ENCODE measurements at places on chromosomes 1 and 21.
A peak's percentile ranks its signal among the peaks of the same experiment; 100 is the strongest.

DNA sequence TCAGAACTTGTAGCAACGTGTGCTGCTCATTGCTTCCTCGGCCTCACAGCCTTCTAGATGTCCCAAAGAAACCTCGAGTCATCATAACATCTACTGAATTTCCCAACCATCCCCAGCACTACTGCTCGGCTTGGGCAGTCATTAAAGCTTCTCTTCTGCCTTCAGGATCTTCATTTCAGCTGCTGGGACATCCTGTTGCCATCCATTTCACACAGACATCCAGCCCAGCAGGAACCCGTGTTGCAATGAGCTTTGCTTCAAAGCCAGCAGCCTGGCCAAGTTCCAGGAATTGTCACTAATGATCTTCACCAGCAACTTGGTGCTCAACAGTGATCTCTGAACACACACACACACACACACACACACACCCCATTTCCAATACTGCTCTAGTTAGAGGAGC is 18.5 kb downstream of the WLS start:
- DNase-seq: no peak

DNA sequence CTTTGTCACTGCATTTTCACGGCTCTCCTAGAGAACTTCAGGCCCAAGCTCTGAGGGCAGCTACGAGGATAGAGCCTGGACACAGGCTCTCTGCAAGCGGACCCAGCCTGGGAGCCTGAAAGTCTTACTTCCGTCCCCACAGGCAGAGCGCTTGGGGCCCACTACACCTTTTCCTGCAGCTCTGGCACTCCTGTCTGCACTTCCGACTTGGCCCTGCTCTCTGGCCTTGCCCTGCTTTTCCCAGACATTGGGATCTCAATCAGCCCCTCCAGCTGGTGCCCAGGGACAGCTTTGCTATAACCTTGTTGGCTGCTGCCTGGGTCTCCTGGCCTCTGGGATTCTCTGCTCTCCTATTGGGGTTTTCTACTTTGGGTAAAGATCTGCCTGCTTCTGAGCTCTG is 27.6 kb downstream of the WNT4 start:
- peak; percentile 53 for DNase-seq

DNA sequence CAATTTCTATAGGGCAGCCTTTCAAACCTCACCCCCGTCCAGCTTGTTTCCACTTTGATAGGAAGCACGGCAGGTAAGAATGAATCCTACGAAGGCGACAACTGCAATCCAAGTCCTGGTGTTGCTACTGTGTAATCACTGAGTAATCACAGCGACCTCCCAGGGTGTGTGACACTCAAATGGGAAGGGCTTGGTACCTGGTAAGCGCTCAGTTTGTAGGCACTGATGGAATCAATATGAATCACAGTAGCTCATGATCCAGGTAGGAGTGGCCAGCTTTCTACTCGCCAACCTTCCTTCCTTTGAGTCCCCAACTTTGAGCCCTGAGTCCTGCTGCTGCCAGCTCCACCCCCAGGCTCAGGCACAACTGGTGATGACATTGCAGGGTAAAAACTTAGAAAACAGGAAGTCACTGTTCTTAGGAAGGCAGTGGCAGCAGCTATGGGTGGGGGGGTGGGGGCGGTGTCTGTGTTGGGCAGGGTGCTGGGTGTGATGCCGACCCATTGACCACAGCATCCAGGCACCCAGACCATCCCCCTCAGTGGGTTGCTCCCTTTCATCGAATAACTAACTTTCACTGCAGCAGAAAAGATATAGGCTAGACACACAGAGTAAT is 70.7 kb downstream of the CD247 start:
- peak; percentile 89 for DNase-seq

GRCh38 chr1:22472596-22472995 is 20.9 kb downstream of the ZBTB40 start:
- DNase-seq: no peak

DNA sequence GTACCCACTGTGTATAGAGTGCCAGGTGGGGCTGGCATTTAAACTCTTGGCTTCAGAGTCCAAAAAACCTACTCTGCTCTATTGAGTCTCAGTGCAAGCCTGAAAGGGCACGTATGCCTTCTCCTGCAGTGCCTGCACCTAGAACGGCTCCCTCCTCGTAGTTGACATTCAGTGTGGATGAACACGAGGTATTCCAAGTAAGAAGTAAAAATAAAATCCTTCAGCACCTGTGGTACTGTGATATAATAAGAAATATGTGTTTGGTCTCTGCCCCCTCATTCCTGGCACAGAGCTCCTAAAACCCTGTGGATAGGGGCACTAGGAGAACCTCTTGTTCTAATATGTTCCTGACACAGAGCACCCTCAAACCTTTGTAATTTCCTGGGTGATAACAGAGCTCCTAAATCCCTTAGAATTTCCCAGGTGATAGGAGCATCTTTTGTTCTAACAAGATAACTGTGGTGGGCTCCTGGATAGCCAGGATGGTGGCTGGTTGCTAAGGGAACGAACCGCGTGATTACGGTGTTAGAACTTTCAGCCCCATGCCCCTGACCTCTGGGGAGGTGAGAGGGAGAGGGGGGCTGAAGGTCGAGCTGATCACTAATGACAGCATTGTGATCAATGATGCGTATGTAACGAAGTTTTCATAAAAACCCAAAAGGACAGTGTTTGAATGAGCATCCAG is 16.8 kb downstream of the UCK2 start:
- no peak for DNase-seq

DNA sequence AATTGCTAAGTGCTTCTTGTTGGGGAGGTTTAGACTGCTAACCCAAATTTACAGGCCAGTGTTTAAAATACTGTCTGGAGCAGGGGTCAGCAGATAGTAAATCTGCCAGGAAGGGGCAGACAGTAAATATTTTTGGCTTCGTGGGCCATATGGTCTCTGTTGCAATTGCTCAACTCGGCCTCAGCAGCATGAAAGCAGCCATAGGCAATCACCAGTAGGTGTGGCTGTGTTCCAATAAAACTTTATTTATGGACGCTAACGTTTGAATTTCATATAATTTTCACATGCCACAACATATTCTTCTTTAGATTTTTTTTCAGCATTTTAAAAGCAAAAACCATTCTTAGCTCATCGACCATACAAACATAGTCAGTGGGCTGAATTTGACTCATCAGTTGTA is 172.7 kb downstream of the BRINP2 start:
- DNase-seq: no peak

DNA sequence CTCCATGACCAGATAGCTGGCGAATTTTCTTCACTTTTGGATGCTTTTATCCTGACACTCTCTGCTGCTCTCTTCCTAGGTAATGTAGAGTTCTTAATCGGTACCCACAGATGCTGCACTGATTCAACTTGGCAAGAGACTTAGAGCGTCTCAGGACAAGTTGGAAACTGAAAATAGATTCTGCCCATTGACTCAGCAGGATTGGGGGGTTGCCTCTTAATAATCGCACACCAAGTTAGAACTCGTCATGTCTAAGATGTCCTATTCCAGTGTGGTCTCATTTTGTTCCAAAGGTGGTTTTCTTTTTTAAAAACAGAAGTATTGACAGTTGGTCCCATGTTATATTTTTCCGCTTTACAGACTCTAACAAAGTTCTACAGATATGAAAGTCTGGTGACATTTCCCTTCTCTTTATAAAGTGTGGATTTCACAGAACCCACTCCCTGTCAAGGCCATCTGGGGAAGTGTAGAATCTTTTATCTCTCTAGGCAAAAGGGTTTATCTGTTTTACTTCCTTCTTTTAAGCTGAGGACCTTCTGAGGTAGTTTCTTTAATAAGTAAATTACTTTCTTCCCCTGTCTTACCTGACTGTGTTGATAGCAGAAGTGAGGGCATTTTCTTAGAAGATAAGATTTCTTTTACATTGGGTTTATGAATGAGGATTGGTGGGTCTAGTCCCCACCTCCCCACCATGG is 12.1 kb upstream of the DIPK1A start:
- no peak for DNase-seq

DNA sequence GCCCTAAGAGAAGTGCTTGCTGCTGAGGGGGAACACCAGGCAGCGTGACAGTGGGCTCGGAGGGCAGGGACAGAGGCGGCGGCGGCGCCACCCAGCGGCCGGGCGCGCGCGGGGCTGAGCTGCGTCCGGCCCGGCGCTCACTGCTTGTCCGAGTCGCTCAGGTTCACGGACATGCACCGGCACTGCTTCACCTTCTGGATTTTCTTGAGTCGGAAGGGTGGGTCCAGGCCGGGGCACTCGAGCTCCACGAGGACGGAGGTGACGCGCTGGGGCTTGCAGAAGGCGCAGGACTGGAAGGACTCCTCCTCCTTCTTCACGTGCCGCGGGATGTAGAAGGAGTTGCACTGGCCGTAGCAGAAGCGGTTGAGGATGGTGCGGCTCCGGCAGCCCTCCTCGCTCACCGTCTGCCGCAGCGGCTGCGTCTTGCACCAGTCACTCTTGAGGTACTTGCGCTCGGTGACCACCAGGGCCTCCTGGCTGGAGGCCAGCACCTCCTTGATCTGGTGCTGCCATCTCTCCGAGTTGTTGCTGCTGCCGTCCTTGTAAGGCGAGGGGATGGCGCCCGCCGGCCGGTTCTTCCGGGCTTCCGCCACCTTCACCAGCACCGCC is 119.0 kb downstream of the GREM2 start:
- no peak for DNase-seq

DNA sequence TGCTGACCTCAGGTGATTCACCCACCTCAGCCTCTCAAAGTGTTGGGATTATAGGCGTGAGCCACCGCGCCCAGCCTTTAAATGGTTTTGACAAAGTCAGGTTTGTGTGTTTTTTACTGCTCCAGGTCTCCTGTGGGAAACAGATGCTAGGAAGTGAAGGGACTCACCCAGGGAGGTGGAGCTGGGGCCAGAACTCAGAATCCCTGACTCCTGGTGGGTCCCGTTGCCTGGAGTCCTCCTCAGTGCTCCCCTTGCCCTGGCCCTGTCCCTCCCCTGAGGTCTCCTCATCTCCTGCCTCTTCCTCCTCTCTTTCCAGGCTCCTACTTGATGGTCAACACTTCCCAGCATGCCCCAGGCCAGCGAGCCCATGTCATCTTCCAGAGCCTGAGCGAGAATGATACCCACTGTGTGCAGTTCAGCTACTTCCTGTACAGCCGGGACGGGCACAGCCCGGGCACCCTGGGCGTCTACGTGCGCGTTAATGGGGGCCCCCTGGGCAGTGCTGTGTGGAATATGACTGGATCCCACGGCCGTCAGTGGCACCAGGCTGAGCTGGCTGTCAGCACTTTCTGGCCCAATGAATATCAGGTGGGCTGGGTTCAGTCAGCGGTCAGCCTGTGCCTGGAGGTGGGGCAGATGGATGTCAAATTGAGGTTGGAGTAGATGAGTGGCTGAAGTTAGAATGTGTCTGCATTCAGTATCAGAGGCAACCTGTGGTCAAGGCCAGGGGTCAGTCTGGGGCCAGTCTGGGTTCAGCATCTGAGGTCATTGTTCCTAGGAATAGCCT is 22.1 kb downstream of the PTPRU start:
- DNase-seq: no peak

GRCh38 chr1:180241716-180242544 is 11.9 kb downstream of the LHX4 start:
- no peak for DNase-seq

DNA sequence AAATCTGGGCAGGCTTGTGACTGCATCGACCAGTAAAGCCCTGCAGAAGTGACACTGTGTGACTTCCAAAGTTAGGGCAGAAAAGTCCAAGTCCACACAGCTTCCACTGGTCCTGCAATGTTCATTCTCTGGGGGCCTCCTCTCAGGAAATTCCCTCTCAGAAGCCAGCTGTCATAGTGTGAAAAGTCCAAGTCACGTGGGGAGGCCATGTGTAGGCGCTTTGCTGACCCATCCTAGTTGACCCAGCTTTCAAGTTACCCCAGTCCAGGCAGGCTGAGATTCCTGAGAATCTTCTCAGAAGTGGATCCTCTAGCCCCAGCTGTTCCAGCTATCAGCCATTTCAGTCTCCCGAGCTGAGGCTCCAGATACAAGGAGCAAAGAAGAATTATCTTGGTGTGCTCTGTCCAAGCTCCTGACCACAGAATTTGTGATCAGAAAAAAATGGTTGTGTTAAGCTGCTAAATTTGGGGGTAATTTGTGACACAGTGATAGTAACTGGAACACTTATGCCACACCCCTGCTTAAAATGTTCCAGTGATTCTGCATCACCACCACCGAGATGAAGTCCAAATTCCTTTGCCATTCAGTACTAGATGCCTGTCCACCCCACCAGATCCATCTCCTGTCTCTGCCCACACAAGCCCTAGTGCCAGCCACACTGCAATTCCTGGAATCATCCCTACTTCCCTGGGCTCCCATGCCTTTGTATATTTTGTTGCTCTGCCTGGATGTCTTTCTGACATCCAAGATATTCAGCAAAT is 2.5 kb upstream of the STUM start:
- DNase-seq: no peak

DNA sequence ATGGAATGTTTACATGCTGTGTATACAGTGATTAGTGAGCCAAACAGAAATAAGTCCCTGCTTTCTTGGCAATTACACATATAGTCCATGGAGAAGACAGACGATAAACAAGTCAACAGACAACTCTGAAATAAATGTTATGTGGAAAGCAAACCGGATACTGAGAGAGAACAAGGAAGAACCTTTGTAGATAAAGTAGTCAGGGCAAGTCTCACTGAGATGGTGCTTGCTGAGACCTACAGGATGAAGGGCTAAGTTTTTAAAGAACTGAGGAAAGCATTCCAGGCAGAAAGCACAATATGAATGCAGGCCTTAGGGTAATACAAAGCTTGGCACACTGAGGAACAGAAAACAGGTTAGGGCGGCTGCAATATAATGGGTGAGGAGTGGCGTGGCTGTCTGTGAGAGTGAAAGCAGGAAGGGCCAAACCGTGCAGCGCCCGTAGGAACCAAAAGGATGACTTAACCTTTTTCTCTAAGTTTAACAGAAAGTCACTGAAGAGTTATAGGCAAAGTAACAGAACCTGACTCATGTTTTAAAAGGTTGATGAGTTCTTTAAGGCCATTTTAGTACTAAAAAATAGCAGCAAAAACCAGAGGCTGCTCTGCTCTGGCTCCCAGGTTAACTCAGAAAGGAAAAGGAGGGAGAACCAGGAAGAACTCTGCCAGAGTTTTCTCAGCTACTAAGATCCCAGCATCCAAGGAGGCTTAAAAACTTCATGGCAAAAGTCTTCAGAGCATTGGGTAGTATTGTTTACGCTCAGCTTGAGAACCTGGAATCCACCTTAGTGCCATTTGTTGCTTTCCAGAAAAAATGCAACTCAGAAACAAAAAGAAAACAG is 8.7 kb upstream of the TTF2 start:
- DNase-seq: peak; percentile 68

GRCh38 chr1:237556911-237557310 is 333.8 kb downstream of the ZP4 start:
- no peak for DNase-seq

DNA sequence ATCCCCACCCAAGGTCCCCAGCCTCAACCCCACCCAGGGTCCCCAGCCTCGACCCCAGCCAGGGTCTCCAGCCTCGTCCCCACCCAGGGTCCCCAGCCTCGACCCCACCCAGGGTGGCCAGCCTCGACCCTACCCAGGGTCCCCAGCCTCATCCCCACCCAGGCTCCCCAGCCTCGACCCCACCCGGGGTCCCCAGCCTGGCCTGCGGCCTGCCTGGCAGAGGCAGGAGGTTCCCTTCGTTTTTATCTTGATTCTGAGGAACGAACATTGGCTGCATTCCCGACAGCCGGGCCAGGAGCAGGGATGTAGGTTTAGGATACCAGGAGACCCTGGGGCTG is 3.4 kb upstream of the PDE9A start:
- no peak for DNase-seq

Measured in activated effector memory CD4-positive, alpha-beta T cell treated with anti-CD3 and anti-CD28 coated beads, Interleukin-2, amount 50 U/mL, for 16 hours (primary cell).